ENCODE measurements at places on chromosomes 11 and 22. TPM values are rescaled to one million over a fixed set of nuclear protein-coding genes. Genes with fewer than 3 reads are reported as not detected.
A peak's percentile ranks its signal among the peaks of the same experiment; 100 is the strongest.

DNA sequence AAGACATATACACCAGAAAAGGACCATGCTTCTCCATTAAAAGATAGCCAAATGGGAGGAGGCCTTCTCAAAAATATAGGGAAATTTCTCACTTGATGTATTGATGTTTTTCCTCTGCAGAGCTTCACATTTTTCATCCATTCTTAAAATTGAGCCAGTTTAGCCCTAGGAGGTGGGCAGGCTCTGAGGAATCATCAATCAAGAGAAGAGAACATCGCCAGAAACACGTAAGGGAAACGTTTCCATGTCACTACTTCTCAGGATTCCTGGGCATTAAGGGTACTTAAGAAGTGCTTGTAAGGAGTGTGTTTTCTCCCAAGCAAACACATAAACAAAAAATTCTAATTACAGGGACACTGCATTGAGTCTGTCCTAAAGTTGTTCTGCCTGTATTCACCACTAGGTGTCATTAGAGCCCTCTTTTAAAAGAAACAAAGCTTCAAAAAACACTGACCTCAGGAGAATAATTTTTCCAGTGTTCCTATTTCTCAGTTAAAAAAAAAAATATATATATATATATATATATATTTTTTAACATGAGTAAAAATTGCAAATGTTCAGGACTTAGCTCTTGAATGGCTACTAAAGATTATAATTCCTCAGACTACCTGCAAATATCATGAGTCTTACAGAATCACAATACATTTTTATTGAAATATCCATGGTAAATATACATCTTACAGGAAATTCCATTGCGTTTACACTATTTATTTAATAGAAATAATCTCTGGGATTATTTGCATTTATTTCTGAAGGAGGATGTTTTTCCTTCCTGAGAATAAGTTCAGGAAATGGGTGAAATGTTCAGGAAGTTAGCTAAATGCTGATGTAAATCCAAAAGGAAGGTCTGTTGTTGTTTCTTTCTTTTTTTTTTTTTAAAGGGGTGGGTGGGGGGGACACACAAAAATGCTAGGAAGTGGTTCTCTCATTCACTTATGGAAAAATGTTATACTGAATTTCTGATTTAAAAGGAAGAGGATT lies 16.0 kb downstream of the FZD4 start:
- DNase-seq = no peak

- DNase-seq = peak; percentile 22
These were observed 182.0 kb downstream of the CHST1 start for GRCh38 chr11:45483416-45483815.

DNA sequence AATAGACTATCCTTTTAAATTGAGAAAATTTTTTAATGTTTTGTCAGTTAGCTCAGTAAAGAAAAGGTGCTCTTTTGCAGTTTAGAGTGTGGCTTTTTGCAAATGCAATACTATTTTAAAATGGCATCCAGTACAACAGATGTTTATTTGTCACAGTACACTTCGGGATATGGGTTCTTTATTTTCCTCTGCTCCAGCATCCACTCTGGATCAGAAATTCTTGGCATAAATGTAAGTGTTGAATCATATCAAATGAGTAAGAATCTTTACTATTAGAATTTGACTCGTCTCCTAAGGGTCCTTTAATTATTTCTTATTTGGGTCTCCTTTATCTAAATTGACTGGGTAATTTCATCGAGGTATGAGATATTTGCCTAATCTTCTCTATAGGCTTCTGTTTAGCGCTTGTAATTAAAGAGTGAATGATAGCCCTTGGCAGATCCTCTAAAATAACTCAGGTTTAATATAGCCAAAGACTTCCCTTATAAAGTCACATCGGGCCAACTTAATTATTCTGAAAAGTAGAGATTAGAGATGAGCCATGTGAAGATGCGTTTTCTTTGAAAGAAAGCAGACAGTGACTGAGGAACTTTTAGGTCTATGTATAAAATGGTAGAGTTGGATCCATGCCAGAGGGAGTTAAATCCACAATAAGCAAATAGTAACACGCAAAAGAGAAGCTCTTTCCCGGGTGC lies 132.7 kb downstream of the CASP12 start:
- no peak for DNase-seq

PGA3 gene
- not detected for total RNA-seq

PITPNB gene
- 88.8 TPM for total RNA-seq

TPBGL gene
- 0.31 TPM for total RNA-seq

HEPACAM gene
- total RNA-seq = 16.5 TPM
